COLO829 (cell line): ENCODE measurements at places on chromosomes 1 and 21.

- no peak for DNase-seq
Observed at GRCh38 chr1:199109160-199109559, 470.3 kb downstream of the PTPRC start.

DNA sequence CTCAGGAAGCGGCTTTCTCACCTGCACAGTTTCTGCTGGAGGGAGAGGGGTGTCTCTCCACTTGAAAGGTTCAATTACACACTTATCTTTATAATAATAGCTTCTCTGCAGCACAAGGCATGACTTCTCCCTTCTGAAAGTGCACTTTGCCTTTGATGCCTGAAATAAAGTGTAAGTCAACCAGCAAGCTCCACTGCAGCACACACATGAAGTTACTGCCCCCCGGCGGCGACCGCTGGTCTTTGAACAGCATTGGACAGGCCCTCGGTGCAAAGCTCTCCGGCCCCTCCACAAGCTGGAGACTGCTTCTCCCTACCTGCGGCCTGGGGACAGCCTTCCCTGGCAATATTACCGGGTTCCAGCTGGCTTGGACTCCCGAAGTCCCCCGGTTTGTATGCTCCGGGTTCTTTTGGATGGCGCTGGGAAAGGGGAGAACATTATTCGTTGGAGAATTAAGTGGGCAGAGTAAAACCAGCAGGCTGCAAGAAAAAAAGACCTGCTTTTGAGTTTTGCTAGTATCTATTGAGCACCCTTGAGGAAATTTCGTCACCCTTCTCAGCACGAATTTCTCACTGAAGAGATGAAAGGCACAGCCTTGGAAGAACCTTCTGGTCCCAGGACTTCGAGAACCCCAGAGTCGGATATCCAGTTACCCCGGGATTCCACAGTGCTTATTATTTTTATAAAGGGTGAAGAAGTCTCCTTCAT, 11.8 kb downstream of the RCAN1 start:
- peak; percentile 46 for DNase-seq

DNA sequence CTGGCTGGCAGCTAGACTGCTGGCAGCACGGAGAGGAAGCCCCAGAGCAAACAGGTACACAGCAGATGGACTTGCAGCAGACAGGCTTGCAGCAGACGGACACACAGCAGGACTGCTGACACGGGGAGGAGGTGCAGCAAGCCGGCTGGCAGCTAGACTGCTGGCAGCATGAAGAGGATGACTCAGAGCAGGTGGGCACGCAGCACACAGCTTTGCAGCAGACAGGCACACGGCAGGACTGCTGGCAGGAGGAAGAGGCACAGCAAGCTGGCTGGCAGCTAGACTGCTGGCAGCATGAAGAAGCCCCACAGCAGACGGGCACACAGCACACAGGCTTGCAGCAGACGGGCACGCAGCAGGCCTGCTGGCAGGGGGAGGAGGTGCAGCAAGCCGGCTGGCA, 498 bp downstream of the KRTAP10-2 start:
- DNase-seq, result no peak

DNA sequence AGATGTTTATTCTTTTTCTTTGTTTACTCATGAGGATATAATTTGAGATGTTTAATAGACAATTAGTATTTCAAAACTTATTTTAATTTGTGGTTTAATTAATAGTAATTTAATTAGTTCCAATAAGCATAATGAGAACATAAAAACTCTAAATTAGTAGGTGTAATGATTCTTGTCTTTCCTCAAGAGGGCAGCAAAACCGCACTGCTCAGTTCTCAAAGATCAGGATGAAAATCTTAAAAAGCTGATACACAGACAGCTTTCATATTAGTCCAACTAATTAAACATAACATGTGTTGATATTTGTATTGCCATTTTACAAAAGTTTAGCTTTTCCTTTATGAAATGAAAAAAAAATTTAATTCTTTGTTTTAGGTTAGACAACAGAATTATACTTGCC, 106.7 kb upstream of the C21orf91 start:
- DNase-seq, result no peak

DNA sequence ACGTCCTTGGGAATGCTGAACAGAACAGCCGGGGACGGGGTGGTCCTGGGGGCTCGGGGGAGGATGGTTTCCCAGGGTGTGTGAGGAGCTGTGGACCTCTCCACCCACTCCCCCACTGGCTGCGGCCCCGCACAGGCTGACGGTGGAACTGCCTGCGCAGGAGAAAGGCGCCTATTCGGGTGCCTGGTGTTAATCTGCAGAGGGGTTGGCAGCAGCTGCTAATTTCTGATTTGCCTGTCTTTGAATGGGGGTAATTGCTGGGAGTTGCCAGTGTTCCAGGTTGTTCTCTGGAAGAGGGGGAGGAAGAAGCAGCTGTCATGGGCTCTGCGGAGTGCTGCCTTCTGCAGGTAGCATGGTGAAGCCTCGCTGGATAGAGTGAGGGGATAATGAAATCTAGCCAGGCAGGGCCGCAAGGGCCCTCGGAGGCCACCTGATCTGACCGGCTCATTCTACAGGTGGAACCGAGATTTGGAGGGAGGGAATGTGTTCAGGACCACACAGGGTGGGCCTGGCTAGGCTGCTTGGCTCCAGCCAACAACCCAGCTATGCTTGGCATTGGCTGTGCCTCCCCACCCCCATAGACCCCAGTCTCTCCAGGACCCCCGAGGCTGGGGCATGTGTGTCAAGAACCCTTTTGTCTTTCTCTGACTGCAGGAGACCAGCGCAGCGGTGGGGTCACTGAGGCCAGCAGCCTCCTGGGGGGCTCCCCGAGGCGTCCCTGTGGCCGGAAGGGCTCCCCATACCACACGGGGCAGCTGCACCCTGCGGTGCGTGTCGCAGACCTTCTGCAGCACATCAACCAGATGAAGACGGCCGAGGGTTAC, 67.1 kb downstream of the PTPRU start:
- no peak for DNase-seq

DNA sequence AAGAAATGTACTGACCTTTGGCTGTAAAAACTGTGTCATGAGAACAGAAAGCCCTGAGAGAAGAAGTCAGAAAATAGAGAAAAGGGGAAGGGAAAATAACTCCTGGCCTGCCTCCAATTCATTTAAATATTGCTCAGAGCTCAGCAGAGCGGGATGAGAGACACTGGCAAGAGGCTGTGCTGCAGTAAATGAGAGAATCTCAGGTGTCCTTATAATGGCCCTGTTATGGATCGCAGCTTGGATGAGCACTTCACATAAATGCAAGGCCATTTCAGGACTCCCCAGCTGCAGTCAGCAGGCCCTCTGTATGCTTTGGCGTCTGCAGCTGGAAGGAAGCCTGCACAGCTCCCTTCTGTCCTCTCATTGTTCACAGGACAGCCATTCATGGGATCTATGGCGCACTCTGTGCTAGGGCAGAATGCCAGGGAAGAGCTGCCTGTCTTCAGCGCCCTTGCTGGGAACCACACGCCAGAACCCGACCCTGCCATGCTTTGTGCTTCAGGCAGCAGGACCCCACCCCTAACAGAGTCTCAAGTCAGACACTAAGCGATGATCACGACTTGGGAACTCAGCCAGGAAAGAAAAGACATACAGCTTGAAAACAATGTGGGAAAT, 20.7 kb upstream of the ABCB10 start:
- peak; percentile 85 for DNase-seq

GRCh38 chr1:38551318-38552307, 308.0 kb downstream of the RRAGC start:
- no peak for DNase-seq

GRCh38 chr1:111725192-111725591, 14.0 kb downstream of the INKA2 start:
- DNase-seq, result no peak

- no peak for DNase-seq
Observed at GRCh38 chr1:29651246-29651645, 414.9 kb downstream of the PTPRU start.

DNA sequence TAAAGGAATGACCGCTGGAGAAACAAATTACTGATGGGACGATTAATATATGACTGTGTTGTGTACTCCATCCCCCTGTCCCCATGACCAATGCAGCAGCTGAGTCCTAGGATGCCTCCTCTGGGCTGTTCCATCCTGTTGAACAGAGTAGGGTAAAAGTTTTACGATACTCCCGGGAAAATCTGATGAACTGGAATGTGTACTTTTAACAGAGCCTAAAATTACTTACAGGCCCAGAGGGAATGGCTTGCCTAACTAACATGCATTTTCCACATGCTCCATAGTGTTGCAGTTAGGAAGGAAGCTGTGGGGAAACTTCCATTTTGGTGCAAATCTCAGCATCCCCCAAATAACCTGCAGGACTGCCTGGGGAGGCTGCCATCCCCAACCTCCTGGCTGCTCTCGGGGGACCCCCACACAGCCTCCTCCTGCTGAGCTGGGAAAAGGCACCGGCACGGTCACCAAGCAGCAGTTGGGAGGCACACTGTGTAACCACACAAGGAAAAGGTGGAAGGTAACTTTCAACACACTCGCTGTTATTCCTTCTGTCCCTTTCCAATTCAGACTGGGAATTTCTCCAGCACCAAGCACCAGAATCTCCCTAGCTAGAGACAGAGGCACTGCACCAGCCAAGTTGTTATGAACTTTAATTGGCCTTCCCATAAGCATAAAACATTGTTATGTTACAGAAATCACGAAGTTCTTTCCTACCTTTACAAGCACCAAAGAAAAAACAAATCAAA, 97.2 kb downstream of the BCAR3 start:
- no peak for DNase-seq

GRCh38 chr1:101781201-101781831, 215.4 kb downstream of the OLFM3 start:
- no peak for DNase-seq

DNA sequence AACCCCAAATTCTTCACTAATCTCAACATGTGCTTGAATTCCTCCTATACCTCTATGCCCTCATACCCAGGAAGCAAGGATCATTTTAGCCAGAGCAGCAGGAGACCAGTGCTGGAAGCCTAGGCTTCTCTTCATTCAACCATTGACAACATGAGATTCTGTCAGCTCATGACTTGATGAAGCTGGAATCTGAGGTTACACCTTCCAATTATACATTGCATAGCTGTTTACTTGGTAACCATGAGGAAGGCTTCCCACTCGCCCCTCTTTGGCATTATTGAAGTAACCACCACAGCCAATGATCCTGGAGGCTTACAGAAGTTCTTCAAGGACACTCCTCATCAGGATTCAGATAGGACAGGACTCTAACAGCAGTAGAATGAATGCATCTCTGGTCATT, 160.3 kb downstream of the TPR start:
- DNase-seq, result no peak

GRCh38 chr1:78419309-78419708, 71.5 kb upstream of the PTGFR start:
- DNase-seq, result no peak

GRCh38 chr1:61293197-61293596, 210.8 kb downstream of the NFIA start:
- DNase-seq, result peak; percentile 68

DNA sequence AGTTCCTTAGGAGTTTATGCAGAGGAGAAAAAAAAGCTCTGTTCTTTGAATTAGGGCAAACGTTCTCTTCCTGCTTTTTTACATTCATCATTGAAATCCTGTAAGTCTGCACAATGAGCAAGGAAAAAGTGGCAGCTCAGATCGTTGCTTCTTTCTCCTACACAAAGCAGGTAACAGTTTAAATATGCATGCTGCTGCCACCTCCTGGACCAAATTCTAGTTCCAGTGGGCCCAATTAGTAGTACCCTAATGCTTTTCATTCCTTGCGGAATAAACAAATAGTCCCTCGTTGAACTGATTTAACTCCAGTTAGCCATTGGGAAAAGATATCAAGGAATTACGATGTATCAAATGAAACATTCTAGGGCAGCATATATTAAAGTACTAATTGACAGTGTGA, 20.1 kb downstream of the YTHDF2 start:
- DNase-seq, result no peak

DNA sequence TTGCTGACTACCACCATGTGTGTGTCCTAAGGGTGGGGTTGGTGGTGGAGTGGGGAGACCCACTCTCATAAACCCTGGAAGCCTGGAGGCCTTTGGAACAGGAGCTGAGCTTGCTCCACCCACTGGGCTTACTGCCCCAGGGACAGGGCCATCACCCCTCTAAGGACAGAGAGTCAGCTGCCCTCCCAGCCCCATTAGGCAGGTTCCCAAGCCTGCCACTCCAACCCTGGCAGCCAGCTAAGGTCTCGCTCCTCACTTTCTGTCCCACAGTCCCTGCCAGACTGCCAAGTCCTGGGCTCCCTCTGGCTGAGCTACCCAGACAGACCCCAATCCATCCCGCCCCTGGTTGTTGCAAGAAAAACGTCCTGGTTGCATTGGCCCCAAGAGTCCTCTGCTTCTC, 3.8 kb downstream of the NT5C1A start:
- DNase-seq, result no peak

- DNase-seq, result no peak
Observed at GRCh38 chr1:46011121-46011695, 121.2 kb downstream of the PIK3R3 start.

- DNase-seq, result no peak
Observed at GRCh38 chr1:2587860-2588571, 1.4 kb downstream of the PRXL2B start.

DNA sequence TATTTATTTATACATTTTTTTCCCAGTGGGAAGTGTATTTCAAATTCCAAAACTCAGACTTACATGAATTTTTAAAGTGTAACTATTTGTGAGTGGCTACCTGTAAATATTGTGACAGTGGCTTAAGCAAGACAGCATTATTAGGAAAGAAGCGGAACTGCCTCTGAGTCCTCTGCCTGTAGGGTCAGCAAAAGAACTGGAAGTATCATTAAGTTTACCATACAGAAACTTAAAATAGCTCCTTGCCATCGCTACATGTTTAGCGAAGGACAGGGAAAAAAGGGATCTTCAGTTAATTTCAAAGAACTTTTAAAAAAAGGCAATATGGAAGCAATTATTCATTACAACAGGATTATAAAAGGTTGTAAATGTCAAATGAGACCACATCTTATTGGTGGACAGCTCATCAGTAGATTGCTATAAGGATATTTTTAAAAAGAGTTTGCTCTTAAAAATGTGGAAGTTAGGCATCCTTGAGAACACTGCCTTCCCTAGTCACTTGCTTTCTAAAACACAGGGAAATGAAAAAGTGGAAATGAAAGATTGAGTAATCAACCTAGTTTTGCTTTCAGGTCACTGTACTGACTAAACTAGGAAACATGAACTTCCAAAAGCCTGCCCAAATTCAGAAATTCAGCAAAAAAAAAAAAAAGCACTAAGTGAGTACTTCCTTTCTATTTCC, 39.2 kb downstream of the NSL1 start:
- DNase-seq, result no peak

DNA sequence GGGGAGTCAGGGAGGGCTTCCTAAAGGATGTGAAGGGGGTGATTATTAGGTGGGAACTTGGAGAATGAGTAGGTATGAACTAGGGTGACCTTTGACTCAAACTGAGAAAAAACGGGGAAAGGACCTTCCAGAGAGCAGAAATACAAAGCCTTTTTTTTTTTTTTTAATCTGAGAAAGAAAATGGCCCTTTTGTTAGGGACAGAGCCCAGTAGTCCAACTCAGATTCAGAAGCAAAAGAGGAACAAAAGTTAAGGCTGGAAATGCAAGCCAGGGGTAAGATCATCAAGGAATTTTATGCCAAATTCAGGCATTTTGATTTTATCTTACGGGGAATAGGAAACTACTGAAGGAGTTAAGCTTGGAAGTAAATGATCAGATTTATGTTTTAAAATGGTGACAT, 96.0 kb upstream of the SMYD2 start:
- no peak for DNase-seq

GRCh38 chr1:3312898-3313575, 141.4 kb upstream of the ARHGEF16 start:
- peak; percentile 65 for DNase-seq
